ENCODE measurements at places on chromosomes 11 and 22.

DNA sequence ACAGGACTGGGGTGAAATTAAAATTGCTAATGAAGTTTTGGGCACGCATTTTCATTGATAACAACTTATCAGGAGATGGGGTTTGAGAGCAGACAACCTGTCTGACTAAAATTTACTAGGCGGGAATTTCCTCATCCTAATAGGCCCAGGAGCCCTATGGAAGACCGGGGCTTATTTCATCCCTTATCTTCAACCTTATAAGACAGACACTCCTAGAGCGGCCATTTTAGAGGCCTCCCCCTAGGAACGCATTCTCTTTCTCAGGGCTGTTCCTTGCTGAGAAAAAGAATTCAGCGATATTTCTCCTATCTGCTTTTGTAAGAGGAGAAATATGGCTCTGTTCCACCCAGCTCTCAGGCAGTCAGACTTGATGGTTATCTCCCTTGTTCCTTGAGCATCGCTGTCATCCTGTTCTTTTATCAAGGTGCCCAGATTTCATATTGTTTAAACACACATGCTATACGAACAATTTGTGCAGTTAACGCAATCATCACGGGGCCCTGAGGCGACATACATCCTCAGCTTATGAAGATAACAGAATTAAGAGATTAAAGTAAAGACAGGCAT is 39.3 kb upstream of the ZC3H12C start:
- no peak for DNase-seq

DNA sequence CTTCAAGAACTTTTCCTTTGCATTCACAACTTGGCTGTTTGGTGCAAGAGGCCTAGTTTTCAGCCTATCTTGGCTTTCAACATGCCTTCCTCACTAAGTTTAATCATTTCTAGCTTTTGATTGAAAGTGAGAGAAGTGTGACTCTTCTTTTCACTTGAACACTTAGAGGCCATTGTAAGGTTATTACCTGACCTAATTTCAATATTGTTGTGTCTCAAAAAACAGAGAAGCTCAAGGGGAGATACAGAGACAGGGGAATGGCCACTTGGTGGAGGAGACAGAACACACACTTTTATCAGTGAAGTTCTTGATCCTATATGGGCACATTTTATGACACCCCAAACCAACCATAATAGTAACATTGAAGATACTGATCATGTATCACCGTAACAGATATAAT is 532.3 kb downstream of the DLG2 start:
- no peak for DNase-seq

DNA sequence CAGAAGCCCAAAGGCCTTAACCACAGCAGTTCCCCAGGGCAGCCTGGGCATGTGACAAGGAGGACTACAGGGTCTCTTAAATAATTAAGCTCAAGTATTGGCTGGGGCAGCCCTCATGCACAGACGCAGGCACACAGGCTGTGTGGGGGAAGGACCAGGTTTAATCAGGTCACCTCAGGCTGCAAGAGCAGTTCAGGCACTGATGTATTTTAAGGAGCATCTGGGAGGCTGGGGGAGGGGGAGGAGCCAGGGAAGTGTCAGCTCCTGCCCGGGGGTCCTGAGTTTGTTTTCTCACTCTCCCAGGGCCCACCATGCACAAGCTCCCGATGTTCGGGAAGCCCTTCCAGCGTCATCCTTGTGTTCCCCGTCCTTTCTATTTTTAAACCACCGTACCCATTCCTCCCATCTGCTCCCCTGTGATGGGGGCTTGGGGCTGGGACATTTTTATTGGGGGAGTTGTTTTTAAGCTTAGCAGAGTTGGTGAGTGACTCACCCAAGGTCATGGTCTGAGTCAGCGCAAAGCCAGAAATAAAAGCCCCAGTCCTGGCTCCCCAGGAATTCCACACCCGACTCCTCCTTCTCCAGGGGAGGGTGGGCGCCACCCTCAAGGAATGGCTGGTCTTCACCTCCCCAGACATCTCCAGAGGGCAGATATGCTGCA is 2.4 kb downstream of the CSDC2 start:
- DNase-seq, result peak; percentile 68

DNA sequence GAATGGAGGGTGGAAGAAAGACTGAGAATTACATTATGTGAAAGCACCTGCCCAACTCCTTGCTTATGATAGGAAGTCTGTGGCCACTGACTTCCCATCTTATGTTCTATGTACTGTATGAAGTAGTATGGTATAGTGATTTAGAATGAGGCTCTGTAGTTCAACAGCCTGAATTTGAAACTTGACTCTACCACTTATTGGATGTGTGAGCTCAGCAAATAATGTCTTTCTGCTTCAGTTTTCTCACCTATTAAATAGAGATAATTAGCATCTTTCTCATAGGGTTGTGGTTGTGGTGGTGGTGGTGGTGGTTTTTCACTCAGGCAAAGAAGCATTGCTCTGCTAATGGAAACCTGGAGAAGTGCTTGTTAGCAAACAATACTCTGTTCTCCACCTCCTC is 121.6 kb downstream of the PAX6 start:
- no peak for DNase-seq

GRCh38 chr22:38971791-38972190 is 10.4 kb upstream of the APOBEC3B start:
- DNase-seq, result no peak

- no peak for DNase-seq
Measured at GRCh38 chr11:69495441-69496201, 14.2 kb downstream of the LINC01488 start.

- DNase-seq, result no peak
Measured at GRCh38 chr11:82906236-82906635, 4.7 kb downstream of the DDIAS start.

- DNase-seq, result no peak
Measured at GRCh38 chr11:108289699-108290098, 66.8 kb downstream of the ATM start.

DNA sequence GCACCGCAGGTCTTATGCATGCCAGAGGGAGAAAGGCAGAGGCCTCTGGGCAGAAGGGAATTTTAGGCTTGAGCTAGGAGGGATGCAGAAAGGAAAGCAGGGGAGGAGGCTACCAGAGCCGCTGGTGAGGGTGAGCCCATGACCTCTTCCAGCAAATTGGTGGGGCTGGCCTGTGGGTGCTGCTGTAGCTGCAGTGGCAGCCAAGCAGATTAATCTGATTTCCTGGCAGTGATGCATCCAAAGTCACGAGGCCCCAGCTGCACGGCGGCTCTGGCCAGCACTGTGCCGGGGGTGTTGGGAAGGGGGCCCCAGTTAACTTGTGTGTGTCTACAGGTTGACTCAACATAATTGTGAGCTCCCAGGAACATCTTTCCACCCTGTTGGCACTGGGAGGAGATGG is 41.4 kb upstream of the B3GAT1 start:
- DNase-seq, result no peak

- no peak for DNase-seq
Measured at GRCh38 chr22:24155627-24156140, 25.6 kb upstream of the SUSD2 start.

- DNase-seq, result no peak
Measured at GRCh38 chr22:23215294-23216241, 35.3 kb downstream of the BCR start.

GRCh38 chr11:69554849-69555248 is 73.4 kb downstream of the LINC01488 start:
- no peak for DNase-seq

DNA sequence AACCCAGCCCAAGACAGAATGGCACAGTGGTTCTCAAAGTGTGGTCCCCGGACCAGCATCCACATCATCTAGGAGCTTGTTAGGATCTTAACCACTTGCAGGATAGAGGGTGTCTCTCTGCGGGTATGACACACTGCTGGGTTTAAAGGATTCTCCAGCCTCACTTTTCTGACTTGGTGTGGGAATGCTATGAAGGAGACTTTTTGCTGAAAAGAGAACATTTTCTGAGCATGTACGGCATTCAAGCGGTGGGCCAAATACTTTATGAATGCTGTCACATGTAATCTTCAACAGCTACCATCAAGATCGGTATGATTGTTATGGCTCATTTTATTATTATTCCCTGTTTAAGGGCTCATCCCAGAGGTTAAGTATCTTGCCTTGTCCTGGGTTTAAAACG is 1.8 kb upstream of the CD82 start:
- DNase-seq, result no peak

DNA sequence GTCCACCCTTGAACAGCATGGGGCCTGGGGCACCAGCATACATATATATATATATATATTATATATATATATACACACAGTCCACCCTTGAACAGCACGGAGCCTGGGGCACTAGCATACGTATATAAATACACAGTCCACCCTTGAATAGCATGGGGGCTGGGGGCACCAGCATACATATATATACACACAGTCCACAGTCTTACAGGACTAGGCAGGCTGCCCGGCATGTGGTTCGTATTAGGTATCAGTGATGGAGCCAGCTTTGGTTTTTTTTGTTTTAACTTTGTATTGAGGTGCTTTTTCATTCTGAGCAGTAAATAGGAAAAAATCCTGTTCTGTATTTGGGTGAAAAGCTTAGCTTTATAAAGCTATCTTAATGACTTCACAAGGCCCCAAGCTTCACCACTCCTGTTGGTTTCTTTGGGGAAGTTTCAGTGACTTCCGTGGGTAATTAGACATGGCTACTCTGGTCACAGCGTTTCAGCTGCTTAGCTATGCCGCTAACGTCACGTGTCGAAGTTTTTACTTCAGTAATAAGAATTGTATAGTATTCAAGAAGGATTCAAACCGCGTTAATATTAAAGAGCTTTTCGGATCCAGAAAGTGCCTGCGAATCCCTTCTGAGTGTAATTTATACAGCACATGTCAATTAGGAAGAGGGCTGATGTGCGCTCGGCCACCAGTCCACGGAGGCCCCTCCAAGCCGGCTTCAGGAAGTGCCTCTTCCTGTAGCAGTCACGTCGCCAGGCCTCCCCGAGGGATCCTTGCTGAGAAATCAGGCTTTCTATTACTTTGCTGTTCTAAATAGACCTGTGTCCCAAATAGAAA is 179.7 kb downstream of the TBC1D22A start:
- no peak for DNase-seq

DNA sequence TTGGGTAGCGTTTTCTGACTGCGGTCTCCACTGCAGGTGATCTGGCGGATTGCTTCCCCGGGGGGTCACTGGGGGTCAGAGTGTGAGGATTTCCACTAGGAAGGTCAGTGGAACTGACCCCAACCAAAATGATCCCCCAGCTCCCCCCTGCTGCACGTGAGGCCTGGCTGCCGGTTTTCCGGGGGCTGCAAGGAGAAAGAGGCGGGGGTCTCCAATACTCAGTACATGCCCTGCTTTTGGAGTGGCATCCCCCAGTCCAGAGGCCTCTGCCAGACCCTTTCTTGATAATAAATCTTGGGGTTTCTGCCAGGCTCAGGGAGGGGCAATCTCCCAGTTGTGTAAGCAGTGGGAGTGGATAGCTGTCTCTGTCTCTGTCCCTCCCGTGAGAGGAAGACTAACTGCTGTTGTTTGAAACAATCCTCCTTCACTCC is 71.5 kb upstream of the RTL6 start:
- DNase-seq, result no peak

GRCh38 chr11:9756878-9757277 is 93.0 kb downstream of the SWAP70 start:
- no peak for DNase-seq

DNA sequence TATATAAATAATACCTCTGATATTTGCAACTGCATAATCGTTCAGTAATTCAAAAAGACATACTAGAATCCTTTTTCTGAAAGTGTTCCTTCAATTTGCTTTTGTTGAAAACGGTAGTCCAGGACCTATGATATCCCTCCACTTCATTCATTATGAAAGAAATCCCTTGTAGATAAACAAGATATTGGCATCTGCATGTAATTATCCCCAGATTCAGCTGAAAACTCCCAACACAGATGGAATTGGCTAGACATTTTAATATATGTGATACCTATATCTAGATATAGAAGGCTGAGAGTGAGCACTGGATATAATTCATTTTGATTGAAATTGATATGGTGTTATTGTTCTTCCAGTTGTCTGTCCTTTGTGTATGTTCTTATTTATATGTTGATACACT is 109.4 kb downstream of the MSANTD4 start:
- no peak for DNase-seq

GRCh38 chr22:44398856-44399837 is 86.4 kb upstream of the SHISAL1 start:
- no peak for DNase-seq

- no peak for DNase-seq
Measured at GRCh38 chr22:48740086-48740730, 1087.5 kb downstream of the BRD1 start.

GRCh38 chr11:15944460-15944859 is 411.9 kb downstream of the SOX6 start:
- no peak for DNase-seq

GRCh38 chr11:61524963-61525587 is 16.5 kb downstream of the LRRC10B start:
- DNase-seq, result no peak

- DNase-seq, result no peak
Measured at GRCh38 chr11:34640050-34640923, 19.4 kb downstream of the EHF start.

- no peak for DNase-seq
Measured at GRCh38 chr11:93537049-93537448, 6.1 kb downstream of the SMCO4 start.
